Smooth muscle cell of bladder (primary cell): ENCODE measurements at places on chromosomes 2 and 18. TPM values are rescaled to one million over a fixed set of nuclear protein-coding genes. Genes with fewer than 3 reads are reported as not detected.

AOX1 gene
- 23.2 and 45.3 TPM in 2 replicates for total RNA-seq

POTEJ gene
- total RNA-seq = not detected in 2 replicates

RNF144A gene
- total RNA-seq = 1.1 and 2.8 TPM in 2 replicates

PSD4 gene
- 1.1 and 3.4 TPM in 2 replicates for total RNA-seq

KRTCAP3 gene
- total RNA-seq = 0.18 TPM in 1 of 2 replicates, not detected in the other

ANXA4 gene
- total RNA-seq = 50.9 and 87.0 TPM in 2 replicates

RBM43 gene
- 6.1 and 8.8 TPM in 2 replicates for total RNA-seq

ASPRV1 gene
- 0.14 and 0.28 TPM in 2 replicates for total RNA-seq

UGT1A10 gene
- 0.43 and 0.83 TPM in 2 replicates for total RNA-seq

UBE2E3 gene
- total RNA-seq = 26.0 and 31.9 TPM in 2 replicates

TXNDC2 gene
- under 0.01 TPM in 2 replicates for total RNA-seq

ABCG8 gene
- total RNA-seq = not detected in 2 replicates

FSHR gene
- total RNA-seq = not detected in 2 replicates

LOXHD1 gene
- under 0.01 TPM in 1 of 2 replicates, not detected in the other for total RNA-seq
